ENCODE measurements at places on chromosomes 6 and 20. TPM values are rescaled to one million over a fixed set of nuclear protein-coding genes. Genes with fewer than 3 reads are reported as not detected.

The PHACTR1 gene
- 6.5 TPM for total RNA-seq

The IMPG1 gene
- total RNA-seq = 0.08 TPM

The DACT2 gene
- 2.0 TPM for total RNA-seq

GRCh38 chr20:3854462-3854871 is 7.8 kb downstream of the MAVS start:
- no peak overlapping the region for H3K27ac ChIP-seq
- DNase-seq = no peak
- no peaks in the 10 kb centered on the region for H3K4me1 ChIP-seq
- no peak overlapping the region for H3K4me3 ChIP-seq
- H3K27me3 ChIP-seq = no peaks in the 10 kb centered on the region
- no peaks in the 10 kb centered on the region for H3K36me3 ChIP-seq

DNA sequence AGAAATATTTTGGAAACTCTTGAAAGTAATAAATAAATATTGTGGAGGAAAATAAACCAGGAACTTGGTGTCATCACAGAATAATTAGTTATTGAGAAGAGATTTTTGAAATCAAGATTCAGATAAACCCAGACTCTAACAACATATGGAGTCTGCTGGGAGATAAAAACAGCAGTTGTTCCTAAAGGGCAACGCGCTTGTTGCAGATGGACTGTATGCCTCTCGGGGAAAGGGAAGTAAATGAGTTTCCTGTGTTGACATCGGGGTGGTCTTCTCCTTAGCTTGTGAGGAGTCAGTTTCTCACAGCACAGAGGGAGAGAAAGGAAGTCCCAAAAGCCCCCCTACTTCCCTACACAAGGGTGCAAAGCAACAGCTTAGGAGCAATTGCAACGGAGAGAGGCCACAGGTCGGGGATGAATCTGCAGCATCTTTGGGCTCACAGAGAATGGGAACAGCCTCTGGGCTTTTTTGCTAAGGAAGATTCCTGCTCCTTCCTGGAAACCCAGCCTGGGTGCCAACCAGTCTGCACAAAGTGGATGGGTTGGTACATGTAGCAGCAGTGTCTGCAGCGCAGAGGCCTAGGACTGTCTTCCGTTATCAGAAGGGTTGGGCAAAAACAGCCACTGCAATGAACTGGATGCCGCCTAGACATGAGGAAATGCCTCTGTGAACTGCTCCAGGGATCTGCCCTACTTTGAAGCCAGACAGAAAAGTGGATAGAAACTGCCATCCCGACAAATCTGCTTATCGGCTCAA is 603.0 kb upstream of the NRSN1 start:
- no peak overlapping the region for H3K4me3 ChIP-seq
- no peak overlapping the region for H3K27ac ChIP-seq
- peak; percentile 17 for DNase-seq
- H3K36me3 ChIP-seq = no peaks in the 10 kb centered on the region
- no peaks in the 10 kb centered on the region for H3K27me3 ChIP-seq

GRCh38 chr20:24786646-24787045 is 162.4 kb upstream of the CST7 start:
- no peaks in the 10 kb centered on the region for H3K27me3 ChIP-seq
- DNase-seq = no peak
- no peaks in the 10 kb centered on the region for H3K4me1 ChIP-seq
- H3K27ac ChIP-seq = no peak overlapping the region
- H3K4me3 ChIP-seq = no peak overlapping the region

DNA sequence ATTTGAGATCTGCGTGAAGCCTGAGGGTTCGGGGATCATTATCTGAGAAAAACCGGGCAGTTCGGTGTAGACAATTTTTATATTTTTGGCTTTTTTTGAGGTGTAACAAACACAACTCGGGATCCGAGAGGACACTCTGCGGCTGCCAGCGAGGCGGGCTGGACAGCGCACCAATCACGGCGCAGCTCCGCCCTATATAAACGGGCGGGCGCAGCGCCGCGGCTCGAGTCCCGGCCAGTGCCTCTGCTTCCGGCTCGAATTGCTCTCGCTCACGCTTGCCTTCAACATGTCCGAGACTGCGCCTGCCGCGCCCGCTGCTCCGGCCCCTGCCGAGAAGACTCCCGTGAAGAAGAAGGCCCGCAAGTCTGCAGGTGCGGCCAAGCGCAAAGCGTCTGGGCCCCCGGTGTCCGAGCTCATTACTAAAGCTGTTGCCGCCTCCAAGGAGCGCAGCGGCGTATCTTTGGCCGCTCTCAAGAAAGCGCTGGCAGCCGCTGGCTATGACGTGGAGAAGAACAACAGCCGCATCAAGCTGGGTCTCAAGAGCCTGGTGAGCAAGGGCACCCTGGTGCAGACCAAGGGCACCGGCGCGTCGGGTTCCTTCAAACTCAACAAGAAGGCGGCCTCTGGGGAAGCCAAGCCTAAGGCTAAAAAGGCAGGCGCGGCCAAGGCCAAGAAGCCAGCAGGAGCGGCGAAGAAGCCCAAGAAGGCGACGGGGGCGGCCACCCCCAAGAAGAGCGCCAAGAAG is 69.0 kb downstream of the HFE start:
- no peaks in the 10 kb centered on the region for H3K27me3 ChIP-seq
- peak; percentile 95 for DNase-seq
- H3K27ac ChIP-seq = peak overlapping the region; percentile 93
- peaks cover 4% of the 10 kb centered on the region for H3K4me1 ChIP-seq
- H3K4me3 ChIP-seq = peak overlapping the region; percentile 75

- H3K27me3 ChIP-seq = no peaks in the 10 kb centered on the region
- no peak overlapping the region for H3K27ac ChIP-seq
Measured at GRCh38 chr20:62744741-62745191, 36.1 kb downstream of the NTSR1 start.

DNA sequence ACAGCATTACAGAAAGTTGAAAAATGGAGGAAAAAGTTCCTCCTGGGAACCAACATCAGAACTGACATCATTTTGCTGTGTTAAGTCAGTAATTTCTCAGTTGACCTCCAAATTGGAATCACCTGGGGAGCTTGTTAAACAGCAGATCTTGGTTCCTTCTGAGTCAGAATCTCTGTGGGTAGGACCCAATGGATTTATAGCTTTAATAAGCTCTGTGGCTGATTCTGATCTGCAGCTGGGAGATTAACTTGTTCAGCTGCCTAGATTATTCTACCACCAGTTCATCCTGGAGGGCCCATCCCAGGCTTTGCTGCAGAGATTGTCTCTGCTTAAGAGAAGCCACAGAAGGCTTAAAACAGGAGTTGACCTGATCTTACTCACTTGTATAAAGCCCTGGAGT is 90.7 kb upstream of the POPDC3 start:
- no peak overlapping the region for H3K4me3 ChIP-seq
- no peaks in the 10 kb centered on the region for H3K4me1 ChIP-seq
- H3K27me3 ChIP-seq = no peaks in the 10 kb centered on the region
- no peaks in the 10 kb centered on the region for H3K36me3 ChIP-seq
- H3K27ac ChIP-seq = no peak overlapping the region
- no peak for DNase-seq

Data from testis (tissue), 5 donors.